NCI-H345 (cell line): ENCODE measurements at places on chromosomes 12 and 14.

DNA sequence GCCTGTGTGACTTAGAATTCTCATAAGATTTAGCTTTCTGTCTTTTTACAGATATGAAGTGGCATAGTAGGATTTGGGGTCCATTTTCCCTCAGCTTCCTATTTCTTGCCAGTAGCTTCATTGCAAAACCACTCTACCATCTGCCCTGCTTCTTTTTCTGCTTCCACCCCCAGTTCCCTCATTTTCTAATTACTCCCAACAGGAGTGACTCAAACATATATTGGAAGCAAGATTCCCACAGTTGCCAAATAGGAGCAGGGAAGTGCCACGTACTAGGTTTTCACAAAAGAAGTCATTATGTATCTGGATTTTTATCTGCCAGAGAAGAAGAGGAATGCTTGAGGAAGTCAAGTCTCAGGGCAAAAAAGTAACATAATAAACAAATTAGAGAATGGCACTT is 64.1 kb downstream of the ANO4 start:
- DNase-seq: no peak

GRCh38 chr12:91991399-91992187 is 154.1 kb downstream of the BTG1 start:
- DNase-seq: no peak

- DNase-seq: no peak
Observed at GRCh38 chr12:104083769-104084475, 19.6 kb downstream of the HCFC2 start.

DNA sequence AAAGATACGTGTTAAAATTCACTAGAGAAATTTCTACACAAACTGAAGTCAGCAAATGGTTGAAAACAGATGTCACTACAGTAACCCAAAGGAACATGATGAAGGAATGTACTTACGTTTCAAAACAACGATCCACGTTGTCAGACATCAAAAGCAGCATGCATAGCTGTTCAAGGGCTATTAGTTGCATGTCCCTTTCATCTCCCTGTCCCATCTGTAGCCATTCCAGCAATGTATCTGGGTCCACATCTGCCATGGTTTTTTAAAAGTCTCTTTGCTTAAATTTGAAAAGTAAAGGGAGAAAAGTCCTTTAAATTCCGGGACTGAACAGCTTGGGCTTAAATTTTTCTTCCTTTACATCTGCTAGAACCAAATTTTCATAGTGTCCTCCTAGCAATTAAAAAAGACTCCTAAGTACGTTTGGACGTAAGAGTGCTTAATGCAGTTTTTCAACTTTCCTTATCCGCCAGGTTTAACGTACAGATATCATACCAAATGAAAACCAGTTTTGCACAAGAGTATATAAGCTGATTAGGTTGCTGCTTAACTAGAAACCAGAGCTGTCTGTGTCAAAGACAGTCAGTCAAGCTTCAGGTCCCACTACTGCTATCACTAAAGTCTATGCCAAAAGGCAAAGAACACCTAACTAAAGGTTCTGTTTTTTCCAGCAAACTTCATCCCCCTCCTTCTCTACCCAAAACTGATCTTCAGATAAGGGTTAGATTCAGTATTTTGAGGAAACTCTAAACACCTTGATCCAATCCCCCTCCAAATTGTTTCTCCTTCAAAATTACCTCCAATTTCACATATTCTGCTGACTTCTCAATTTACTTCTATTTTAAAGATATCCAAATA is 1.7 kb downstream of the HECTD1 start:
- peak; percentile 9 for DNase-seq

DNA sequence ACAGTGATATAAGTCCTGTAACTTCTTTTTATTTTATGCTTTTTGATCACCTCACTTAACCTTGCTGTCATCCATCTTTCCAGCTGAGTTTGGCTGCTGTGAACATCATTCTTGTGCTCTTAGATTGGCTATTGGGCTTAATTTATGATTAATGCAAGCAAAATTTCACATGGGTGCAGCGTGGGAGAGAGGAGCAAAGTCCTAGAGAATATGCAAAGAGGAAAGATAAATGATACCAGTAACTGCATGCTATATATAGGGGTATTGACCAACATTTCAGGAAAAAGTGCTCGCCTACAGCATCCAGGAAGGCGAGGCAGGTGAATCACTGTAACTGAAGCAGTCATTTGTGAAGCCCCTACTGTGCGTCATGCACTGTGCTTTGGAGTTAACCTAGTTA is 153.1 kb downstream of the TMTC2 start:
- DNase-seq: no peak

- no peak for DNase-seq
Observed at GRCh38 chr14:68986926-68987652, 8.0 kb upstream of the ACTN1 start.

DNA sequence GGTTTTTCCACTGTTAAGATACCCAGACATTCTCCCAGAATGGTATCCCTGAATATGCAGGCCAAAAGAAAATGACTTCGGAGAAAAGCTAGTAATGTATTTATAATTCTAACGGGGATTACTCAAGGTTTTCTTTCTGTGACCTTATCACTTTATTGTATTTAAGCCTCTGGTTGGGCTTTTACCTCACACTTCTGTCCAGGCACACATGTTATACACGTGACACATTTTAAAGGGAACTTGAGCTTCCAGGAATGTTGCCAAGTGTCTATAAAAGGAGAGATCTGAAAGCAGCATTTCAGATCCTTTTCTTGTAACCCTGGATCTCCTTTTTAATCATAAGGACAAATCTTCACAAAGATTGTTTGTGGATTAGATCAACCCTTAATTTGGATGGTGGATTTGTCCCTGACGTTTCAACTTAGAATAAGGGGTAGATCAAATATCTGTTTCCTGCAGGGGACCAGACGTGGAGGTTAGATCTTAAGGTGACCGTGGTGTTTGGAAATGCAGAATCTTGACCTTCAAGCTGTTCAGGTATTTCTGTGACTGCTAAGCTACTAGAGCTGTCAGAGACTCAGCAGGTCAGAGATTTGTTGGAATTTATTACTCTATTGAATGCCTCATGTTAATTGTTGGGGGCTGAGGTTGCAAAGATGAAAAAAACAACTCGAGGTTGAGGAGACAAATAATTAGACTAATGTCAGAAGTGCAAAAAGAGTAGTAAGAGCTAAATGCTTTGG is 1.5 kb downstream of the CIPC start:
- DNase-seq: no peak

- peak; percentile 63 for DNase-seq
Observed at GRCh38 chr14:34222867-34223266, 239.2 kb downstream of the SPTSSA start.

GRCh38 chr12:79300199-79300568 is 390.6 kb downstream of the PAWR start:
- no peak for DNase-seq

- DNase-seq: no peak
Observed at GRCh38 chr12:116144384-116144783, 133.1 kb downstream of the MED13L start.

DNA sequence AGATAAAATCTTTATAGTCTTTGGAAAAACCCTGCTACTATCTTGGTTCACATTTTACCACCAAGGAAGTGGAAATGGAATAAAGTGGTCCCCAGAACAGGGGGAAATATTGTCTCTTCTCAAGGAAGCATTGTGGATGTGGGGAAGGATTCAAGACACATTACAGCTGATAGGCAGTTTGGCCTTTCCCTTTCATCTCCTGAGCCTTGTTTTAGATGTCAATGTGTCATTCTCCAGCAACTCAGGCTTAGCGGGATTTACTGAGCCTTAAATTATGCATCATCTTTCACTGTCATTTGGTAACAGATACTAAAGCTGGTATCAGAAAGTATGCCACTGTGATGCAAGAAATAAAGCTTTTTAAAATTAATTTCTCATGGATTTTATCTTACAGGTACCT is 136.2 kb downstream of the STXBP6 start:
- no peak for DNase-seq

DNA sequence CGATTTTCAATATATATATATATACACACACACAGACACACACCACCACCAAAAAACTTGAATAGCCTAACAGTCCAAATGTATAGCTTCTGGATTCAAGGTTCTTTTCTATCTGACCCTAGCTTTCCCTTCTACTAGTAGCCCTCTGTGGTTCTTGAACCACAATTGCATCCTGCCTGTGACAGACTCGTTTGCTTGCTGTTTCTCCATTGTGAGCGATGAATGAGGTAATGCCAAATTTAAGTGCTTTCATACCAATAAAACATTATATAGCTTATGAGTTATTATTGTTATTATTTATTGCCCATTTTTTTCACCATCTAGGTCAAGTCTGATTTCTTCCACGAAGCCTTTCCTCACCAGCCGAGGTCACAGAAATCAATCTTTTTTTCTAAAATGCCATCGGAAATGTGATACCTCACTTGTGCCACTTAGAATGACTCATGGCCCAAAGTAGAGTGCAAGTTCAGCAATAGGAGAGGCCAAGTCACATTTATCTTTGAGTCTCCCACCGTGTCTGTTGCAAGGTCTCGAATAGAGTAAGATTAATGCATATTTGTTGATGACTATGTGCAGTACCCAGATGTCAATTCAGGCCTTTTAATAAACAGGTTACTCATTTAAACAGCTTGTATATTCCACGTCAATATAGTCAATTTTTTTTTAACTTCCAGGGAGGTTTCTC is 1015.8 kb upstream of the SEL1L start:
- DNase-seq: no peak

GRCh38 chr12:91381309-91381804 is 198.7 kb upstream of the DCN start:
- peak; percentile 6 for DNase-seq

DNA sequence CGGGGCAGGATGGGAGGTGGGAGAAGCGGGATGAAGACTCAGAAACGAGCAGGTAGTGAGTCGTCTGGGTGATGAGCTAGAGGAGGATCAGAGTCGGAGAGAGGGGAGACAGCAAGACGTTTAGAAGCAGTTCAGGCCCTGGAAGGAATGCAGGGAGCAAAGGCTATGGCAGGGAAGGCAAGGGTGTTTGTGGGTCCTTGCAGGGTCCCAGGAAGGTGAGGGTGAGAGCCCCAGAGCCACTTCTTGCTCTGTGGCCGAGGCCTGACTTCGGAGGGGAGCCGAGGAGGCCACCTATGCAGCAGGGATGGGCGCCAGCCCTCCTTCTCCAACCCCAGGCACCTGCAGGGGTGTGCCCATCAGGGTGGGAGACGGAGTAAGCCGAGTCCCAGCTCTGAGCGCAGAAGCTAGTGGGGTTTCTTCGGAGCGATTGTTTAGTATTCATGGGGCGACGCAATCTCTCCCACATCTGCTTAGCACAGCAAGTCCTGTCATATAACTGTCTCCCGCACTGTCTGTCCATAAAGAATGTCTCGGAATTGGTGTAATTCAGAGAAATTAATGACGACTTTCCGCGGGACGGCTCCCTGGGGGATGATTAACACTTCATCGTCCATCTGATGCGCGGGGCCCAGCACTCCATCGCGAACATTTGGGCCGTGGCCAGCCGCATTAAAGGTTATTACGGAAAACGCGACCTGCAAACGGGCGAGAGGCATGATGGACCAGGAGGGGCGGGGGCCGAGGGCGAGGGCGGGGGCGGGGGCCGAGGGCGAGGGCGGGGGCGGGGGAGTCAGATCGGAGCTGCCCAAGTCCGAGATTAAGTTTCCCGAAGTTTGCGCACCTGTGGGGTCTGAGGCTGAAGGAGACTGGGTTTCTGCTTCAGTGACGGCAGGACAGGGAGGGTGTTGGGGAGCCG is 12.2 kb upstream of the CALCOCO1 start:
- DNase-seq: no peak

DNA sequence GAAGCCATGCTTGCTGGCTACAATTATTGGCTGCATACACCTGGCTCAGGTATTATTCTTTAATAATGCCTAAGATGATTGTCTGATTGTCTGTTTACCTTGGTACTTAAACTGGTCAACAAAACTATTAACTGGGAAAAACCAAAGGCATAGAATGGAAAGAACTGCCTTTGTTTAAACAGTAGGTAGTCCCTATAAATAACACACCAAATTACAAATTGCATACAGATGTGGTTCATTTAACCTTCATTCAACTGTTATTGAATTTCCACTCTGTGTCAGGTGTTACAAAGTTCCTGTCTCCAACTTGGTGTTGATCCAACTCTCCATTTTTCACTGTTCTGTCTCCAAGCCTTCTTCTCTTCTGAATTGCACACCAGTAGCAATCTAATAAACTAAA is 79.8 kb upstream of the FSCB start:
- DNase-seq: peak; percentile 93

GRCh38 chr12:49491823-49492222 is 47.0 kb upstream of the KCNH3 start:
- DNase-seq: no peak

DNA sequence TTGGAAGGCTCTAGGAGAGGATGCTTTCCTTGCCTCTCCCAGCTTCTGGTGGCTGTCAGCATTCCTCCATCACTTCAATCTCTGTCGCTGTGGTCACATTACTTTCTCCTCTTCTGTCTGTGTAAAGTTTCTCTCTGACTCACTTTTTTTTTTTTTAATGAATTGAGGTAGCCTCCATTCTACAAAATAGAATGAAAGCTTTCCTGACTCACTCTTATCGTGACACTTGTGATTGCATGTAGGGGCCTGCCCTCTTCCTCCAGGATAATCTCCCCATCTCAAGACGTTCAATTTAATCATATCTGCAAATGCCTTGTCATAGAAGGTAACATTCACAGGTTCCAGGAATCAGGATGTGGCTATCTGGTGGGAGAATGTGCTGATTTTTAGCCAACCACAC is 153.5 kb upstream of the HMGA2 start:
- DNase-seq: no peak

- DNase-seq: no peak
Observed at GRCh38 chr12:55675666-55676065, 32.0 kb downstream of the ITGA7 start.
